Activated gamma-delta T cell treated with anti-CD3 and anti-CD28 coated beads, Interleukin-2, amount 50 U/mL, for 16 hours (primary cell): ENCODE measurements at places on chromosomes 5 and 9.

DNA sequence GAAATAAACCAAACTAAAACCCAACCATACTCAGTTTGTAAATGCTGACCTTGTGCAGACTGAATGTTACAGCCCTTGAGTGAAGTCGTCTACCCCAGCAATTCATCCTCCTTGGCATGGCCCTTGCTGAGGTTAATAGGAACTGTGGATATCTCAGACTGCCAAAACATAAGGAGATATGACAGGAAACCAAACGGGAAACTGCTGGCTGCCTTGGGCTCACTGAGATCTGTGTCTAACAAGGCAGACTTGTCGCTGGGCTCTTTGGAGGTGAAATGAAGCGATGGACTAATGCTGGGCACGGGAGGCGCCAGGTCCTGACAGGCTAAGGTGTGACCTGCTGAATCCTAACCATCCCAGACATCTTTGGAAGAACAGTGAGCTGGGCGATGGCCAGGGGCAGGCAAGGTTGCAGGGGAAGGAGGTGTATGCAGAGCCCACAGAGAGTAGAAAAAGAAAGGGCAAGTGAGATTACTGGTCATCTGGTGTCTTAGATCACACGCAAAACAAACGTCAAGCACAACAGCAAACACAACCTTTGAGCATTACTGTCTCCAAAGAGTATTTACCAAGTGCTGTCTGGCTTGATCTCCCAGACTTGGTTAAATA lies 44.6 kb upstream of the ALDH1A1 start:
- no peak for DNase-seq

DNA sequence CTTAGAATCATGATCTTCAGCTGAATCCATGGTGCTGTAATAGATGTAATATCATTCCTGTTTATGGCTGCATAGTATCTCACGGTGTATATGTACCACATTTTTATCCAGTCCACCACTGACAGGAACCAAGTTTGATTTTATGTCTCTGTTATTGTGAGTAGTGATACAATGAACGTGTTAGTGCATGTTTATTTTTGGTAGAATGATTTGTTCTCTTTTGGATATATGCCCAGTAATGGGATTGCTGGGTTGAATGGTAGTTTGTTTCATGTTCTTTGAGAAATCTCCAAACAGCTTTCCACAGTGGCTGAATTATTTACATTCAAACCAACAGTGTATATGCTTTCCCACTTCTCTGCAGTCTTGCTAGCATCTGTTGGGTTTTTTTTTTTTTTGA lies 175.1 kb upstream of the CDH10 start:
- DNase-seq: no peak

DNA sequence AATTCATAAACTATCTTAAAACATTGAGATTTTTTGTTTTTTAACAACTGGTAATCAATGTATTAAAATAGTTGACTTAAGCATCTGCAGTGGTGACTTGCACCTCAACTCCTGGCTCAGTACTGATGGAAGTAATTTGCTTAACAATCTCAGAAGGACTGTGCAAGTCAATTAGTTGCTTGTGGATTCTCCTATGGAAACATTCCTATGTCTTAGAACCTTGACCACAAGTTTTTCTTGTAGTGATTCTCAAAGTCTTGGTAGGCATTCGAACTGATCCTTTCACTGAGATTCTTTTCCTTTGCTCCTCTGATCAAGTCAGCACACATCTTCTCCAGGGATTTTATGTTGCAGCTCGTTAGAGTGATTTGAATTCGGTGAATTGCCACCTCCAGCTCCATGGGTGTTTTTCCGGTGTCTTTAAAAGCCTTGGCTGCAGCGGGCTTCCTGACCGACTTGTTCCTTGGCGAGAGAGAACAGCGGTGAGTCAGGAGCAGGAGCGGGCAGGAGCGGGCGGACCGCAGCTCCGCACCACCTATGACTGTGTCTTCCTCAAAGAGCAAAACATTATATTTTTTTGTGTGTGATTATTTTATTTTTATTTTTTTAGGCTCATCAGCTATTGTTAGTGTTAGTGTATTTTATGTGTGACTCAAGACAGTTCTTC lies 21.1 kb downstream of the HMGXB3 start:
- no peak for DNase-seq

DNA sequence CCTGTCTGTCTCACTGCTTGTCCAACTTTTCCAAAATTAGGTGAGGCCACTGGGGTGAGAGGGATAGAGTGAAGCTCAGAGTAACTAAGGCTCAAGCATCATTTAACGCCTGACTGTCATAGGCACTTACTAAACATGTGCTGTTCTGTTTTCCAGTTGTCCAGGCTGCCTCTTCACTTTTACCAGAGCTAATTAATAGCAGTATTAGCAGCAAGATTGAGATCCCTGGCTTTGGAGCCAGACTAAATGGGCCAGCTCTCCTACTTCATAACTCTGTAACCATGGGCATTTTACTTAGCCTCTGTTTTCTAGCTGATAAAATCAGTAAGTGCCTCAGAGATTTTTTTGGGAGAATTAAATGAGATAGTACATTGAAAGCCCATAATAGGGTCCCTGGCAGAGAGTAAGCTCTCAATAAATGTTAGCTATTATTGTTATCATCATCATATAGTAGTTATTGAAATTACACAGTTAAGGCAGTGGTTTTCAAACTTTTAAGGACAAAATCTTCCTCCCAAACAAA lies 146.2 kb upstream of the LHFPL2 start:
- no peak for DNase-seq
